ENCODE measurements at places on chromosomes 12 and 14.

DNA sequence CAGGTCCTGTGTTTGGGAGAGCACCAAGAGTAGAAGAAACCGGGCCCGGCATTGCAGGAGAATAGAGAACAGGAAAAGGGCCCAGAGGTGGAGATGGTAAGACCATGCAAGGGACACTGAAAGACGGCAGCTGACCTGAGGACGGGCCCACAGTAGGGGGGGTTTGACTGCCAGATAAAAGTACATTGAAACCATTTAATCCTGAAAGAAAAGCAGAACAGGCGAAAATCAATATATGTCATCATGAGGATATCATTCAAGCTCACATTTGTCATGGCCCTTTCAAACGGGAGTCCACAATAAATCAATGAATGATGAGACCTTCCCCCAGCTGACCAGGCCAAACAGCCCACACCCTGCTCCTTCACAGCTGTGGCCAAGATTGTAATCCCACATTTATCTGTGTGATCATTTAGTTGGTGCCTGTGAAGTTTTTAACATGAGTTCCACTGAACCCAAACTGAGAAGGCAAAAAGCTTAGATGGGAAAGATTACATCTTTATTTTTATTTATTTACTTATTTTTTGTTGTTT, 39.5 kb downstream of the E2F7 start:
- DNase-seq: no peak

- DNase-seq: no peak
Observed at GRCh38 chr12:52975820-52976573, 27.1 kb downstream of the KRT18 start.

DNA sequence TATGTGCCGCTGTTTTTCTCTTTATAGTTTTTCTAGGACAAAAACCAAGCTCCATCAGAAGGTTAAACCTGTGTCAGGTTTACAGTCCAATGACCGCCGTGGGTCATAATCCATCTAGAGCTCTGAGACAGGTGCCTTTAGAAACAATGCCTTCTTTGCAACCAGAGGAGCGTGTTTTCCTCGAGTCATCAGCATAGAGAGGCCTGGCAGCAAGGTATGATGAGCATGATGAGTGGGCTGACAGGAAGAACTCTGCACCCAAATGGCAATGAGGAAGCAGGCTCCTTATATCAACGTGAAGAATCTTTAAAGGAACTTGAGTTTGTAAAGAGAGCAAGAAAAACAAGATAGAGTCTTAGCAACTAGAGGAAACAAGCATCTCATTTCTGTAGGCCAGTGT, 60.5 kb upstream of the NUDT4 start:
- DNase-seq: no peak

- DNase-seq: no peak
Observed at GRCh38 chr14:58954901-58955861, 233.3 kb upstream of the DAAM1 start.

DNA sequence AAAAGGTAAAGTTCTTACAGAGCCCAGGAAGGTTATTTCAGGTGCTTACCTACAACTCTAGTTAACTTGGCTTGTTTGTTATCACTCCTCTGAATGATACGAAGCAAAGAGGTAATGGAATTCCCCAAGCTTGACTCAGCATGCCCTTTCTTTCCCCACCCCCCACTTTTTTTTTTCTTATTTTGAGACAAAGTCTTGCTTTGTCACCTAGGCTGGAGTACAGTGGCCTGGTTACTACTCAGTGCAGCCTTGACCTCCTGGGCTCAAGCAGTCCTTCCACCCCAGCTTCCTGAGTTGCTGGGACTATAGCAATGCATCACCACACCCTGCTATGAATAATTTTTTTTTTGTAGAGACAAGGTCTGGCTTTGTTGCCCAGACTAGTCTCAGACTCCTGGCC, 17.1 kb upstream of the YBX3 start:
- DNase-seq: no peak

DNA sequence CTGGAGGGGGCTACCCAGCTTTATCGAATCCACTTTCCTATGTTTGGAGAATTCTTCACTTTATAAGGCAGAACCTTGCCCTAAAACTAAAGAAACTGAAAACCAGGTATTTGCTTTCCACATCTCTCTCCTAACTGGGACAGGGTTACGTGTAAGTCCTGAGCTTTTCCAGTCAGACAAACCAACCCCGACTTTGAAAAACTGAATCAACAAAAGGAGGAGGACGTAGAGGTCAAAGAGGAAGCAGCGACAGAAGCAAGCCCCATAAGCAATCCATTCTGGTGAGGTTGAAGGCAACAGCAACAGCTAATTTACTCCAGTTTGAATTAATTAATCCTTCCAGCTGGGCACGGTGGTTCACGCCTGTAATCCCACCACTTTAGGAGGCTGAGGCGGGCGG, 47.2 kb downstream of the LRP6 start:
- DNase-seq: no peak

DNA sequence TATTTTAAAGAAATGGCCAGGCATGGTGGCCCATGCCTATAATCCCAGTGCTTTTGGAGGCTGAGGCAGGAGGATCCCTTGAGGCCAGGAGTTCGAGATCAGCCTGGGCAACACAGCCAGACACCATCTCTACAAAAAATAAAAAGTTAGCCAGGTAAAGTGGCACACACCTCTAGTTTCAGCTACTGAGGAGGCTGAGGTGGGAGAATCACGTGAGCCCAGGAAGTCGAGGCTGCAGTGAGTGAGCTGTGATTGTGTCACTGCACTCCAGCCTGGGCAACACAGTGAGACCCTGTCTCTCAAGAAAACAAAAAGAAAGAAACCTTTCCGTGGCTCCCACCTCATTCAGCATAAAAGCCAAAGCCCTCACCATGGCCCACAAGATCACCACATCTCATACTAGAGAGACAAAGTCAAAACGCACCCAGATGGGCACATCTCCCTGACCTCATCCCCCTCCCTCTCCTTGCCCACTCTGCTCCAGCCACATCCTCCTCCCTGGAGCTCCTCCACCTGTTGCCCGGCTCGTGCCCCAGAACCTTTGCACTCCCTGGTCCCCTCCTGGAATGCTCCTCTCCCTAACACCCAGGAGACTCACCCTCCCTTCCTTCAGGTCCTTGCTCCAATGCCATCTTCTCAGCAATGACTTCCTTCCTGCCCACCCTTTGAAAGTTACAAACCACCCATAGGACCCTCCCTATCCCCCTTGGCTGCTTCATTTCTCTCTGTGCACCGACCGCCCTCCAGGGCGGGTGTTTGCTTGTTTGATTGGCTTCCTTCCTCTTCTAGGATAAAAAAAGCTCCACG, 4.8 kb upstream of the SCARB1 start:
- no peak for DNase-seq

DNA sequence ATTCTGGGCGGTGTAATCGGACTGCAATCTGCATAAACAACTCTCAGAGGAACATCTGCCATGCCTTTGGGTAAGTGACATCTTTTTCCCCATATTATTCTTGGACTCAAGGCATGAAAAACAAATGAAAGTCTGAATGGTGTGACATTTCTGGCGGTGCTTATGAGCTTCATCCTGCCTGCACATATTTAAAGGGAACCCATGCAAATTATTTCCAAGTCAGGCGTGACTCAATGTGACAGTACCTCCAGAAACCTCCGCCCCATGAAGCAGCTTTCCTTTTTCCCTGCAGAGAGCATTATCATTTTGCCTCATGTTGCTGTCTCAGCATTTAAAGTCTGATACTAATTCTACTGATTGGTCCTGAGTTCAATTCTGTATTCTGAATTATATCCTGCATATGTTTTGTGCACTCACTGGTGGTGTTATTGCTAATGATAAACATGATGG, 585.4 kb downstream of the SNAPC1 start:
- no peak for DNase-seq

DNA sequence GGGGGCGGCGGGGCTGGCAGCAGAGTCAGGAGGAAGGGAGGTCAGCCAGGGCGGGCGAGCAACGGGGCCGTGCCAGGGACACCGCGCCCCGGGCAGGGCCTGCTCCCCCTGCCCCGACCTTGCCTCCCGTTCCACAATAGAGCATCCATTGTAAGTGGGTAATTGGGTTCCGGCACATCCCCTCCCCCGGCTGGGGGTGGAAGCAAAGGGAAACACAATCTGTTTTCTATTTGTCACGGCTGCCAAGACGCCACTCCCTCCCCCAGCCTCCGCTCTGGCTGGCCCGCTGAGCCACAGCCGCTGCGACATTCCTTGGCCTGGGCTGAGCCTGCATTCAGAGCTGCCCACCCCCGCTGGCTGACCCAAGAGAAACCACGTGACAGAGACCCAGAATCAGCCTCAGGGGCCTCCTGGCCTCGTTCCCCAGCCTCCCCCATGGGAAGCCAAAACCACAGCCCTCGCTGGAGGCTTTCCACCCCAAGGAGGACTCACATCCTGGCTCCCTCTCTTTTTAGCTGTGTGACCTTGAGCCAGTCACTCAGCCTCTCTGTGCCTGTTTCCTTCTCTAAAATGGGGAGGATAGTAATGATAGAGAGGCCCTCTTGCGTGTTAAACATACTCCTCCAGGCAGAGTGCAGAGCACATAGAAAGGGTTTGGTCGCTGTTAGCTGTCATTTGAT, 117.6 kb downstream of the SCARB1 start:
- DNase-seq: no peak

- no peak for DNase-seq
Observed at GRCh38 chr12:13268581-13268980, 72.1 kb downstream of the EMP1 start.

GRCh38 chr12:18567787-18568186, 170.0 kb downstream of the PLCZ1 start:
- no peak for DNase-seq

Measured in stimulated activated CD4-positive, alpha-beta T cell treated with anti-CD3 and anti-CD28 coated beads, Interleukin-12 subunit alpha, Interleukin-12 subunit beta, amount 100 ng/mL, for 24 hours (primary cell).